ENCODE measurements at places on chromosomes 3 and 15.

DNA sequence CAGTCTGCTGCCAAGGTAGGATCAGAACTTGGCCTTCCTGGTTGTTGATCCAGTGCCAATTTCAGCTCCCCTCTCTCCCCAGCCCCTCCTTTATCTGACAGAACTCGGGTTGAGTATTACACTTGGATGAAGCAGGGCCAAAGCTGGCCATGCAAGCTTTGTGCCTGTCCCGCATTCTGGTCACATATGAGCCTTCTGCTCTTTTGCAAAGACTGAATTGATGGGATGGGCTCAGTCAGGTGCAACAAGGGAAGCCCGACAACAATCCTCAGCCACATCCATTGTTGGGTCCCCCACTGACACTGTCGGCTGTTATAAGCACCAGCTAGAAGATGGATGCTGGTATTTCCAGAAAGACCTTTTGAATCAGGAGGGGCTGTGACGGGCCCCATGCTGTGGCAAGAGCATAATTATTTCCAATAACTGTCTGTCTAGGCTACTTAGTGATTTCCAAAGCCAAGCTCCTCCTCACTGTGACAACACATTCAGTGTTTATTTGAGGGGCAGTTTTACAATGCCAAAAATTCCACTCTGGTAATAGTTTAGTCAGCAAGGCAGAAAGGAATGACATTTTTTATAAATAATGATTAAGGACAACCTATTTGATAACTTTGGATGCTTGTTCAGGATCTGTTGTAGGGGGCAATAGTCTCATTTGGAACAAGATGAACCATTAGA lies 146.8 kb upstream of the FRMD4B start:
- DNase-seq, result no peak

DNA sequence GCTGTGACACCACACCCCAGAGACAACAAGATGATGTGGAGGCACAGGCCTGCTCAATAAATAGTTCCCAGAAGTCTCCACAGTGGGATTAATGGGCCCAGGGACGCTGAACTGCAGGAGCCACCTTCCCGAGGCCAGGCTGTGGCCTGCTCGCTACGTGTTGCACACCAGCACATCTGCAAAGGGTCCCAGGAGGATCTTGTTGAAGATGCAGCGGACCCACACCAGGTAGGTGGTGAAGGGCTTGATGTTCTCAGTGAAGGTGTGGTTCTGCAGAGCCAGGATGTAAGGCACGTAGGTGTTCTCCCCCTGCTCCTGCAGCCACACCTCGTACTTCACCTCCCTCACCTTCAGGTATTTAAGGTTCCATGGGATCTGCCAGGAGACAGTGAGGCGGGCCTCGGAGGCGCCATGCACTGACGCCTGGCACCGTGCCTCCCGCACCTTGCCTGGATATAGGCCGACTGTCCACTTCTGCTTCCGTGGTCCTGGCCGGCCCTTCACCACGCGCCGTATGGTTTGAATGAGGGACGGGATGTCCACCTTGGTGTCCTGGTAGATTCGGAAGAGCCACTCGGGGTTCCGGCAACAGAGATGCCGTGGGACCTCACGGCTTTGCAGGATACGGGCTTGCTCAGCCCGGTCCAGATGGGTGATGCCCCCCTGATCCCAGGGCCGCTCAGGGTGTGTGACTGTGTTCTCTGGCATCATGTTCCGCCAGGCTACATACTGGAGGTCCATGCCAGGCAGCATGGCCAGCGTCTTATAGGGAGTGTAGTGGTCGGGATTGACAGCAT lies 26.1 kb downstream of the POMGNT2 start:
- no peak for DNase-seq

- no peak for DNase-seq
Observed at GRCh38 chr3:122754929-122755328, 38.7 kb downstream of the HSPBAP1 start.

- DNase-seq, result no peak
Observed at GRCh38 chr15:62798536-62798935, 244.0 kb upstream of the TPM1 start.

DNA sequence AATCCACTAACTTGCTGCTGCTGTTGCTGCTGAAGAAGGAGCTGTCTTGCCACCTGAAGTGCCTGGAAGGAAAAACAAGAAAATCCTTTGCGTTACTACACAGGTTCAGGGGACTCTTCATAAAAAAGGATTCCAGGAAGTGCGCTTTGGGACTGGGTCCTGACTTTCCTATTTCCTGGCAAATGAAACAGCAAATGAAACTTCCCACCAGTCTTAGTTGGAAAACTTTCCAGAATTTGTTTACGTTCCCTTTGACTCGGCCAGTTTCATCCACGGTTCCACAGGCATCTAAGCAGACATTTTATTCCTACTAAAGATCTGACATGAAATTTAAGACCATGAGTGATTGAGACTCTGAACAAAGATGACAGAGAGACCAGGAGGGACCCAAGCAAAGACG lies 471.0 kb downstream of the FOXP1 start:
- no peak for DNase-seq

Measured in GM04504 (cell line).